ENCODE measurements at places on chromosomes 1 and 21.
A peak's percentile ranks its signal among the peaks of the same experiment; 100 is the strongest.

DNA sequence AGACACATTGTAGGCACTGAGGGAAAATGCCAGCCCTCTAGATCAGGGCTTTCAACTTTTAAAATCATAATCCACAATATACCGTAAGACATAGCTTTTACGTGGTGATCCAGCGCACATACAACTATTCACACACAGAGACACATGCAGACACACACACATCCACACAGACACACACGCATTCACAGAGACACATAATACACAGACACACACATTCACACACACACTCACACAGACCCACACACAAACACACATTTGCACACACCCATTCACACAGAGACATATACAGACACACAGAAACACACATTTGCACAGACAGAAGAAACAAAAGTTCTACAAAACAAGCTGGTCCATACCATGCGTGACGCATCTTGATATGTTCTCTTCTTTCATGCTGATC lies 244.5 kb downstream of the RHOU start:
- no peak for DNase-seq

DNA sequence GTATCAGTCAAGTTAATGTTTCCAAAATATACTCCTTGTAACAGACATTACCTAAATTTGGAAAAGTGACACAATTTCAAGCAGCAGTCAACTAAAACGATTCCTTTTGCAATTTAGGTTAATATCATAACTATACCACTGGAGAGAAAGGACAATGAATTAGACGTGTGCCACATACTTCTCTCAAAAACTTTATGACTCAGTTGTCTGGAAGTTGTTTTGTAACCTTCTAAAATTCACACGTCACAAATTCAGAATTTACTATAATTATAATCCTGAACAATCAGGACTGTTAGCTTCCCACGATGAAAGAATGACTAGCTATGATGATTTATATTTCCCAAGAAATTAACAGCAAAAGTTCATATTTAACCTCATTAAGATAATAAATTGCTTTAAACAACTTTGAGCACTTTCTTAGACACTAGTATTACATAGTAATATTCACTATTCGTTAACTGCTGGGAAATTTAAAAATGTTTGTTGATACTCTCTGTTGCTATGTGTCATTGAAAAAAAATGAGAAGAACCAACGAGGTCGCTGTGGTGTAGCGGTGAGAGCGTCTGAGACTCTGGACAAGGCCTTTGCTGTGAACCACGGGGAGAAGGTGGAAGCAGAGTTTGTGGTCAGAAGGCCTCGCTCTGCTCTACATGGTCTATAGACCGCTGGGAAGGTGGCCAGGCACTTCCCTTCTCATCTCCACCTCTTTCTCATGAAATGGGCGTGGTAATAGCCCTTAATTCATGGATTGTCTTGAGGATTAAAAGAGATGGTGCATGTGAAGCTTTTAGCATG lies 27.9 kb upstream of the BATF3 start:
- DNase-seq = no peak

GRCh38 chr1:21032741-21033140 lies 144.0 kb downstream of the EIF4G3 start:
- no peak for DNase-seq

GRCh38 chr1:5992814-5993555 lies 760 bp upstream of the NPHP4 start:
- no peak for DNase-seq

- no peak for DNase-seq
Measured at GRCh38 chr1:61231795-61232194, 149.4 kb downstream of the NFIA start.

- DNase-seq = peak; percentile 54
Measured at GRCh38 chr1:10074059-10074851, 41.5 kb downstream of the UBE4B start.

- no peak for DNase-seq
Measured at GRCh38 chr1:30229960-30230359, 493.4 kb downstream of the MATN1 start.

- DNase-seq = no peak
Measured at GRCh38 chr1:169797281-169797680, 2.6 kb upstream of the METTL18 start.

- no peak for DNase-seq
Measured at GRCh38 chr1:235741294-235741693, 91.7 kb upstream of the GNG4 start.

GRCh38 chr1:73907051-73907450 lies 290.9 kb downstream of the LRRIQ3 start:
- DNase-seq = no peak

DNA sequence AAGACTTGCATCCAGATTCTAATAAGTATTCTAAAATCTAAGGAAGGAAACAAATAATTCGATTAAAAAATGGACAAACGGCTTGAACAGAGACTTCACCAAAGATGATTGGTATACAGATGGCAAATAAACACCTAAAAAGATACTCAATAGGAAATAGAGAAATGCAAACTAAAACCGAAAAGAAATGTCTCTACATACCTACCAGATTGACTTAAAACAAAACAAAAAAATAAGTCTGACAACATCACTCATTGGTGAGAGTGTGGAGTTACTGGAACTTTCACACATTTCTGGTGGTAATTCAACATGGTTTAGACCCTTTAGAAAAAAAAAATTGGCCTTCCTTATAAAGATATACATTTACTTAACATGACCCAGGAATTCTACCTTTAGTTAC lies 869.8 kb downstream of the TTLL7 start:
- DNase-seq = no peak

DNA sequence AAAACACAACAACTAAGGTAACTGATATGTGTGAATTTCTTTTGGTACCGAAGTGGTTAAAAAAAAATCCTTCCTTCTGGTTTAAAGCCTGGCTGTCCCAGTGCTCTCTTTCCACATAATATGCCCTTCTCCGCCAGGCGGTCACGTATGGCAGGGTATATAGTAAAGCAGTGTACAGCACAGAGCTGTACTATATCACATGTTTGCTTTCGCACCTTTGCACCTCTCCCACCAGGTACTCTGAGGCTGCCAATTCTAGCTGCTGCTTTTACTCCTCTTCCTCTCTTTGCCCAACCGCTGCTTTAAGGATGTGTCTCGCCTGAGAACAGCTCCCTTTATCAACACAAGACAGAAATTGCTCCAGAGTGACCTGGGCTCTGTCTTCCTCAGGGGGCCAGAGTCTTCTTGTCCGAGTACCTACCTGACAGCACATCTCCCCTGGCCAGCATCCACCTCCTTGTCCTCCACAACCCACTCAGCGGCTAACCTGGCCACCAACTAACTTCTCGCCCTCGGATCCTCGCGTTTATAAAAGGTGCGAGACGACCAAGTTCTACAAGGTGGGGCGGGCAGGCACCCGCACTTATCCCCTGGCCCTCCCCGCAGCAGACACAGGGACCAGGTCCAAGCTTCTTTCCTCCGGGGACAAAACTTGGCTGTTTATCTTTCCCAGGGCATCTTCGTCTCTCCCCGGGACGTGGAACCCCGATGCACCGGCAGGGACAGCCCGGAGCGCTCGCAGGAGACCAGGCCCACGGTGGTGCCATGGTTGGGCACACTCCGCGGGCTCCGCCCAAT lies 1.6 kb downstream of the COLGALT2 start:
- DNase-seq = no peak

- DNase-seq = no peak
Measured at GRCh38 chr1:221732052-221732451, 9.8 kb downstream of the DUSP10 start.

Data from stimulated activated CD4-positive, alpha-beta T cell treated with anti-CD3 and anti-CD28 coated beads, Interleukin-15, amount 100 ng/mL, for 48 hours (primary cell).